Osteoblast (primary cell): ENCODE measurements at places on chromosomes 2 and 18. TPM values are rescaled to one million over a fixed set of nuclear protein-coding genes. Genes with fewer than 3 reads are reported as not detected.

DNA sequence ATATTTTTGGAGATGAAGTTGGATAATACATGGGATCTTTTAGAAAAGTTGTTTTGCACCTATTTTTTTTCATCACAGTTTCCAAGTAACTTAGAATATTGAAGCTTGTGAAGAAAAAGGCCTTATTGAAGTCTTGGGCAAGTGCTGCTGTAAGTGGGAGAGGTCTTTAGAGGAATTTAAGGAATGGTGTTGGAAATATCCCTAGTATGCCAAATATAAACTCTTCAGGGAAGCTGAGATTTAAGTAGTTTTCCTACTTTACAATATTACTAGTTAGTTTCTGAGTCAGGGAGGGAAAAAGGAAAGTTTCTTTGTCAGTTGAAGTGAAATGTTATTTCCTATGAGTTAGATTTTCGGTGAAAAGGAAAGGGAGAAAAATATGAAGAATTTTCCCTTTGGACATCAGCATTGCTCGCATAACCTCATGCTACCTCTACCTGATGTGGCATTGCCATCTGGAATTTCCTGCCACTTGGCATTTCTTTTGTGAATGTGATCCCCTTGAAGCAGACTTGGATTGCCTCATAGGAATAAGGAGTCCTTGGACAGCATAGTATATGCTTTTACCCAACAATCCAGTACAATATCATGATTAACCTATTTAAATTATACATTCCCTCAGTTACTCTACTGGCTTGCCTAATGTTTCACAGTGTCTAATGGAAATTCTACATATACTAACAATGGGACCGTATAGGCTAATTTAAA lies 12.1 kb downstream of the PLEKHH2 start:
- H3K27me3 ChIP-seq: no peaks in the 10 kb centered on the region
- no peak overlapping the region for H3K4me3 ChIP-seq
- H3K4me1 ChIP-seq: peaks cover 4% of the 10 kb centered on the region
- no peak for DNase-seq

- no peaks in the 10 kb centered on the region for H3K27me3 ChIP-seq
- H3K4me1 ChIP-seq: peaks cover 4% of the 10 kb centered on the region
- no peak overlapping the region for H3K27ac ChIP-seq
- no peaks in the 10 kb centered on the region for H3K36me3 ChIP-seq
- peak overlapping the region; percentile 67 for H3K4me3 ChIP-seq
These were observed 43.2 kb upstream of the UBE2F start for GRCh38 chr2:237923481-237924163.

- H3K27me3 ChIP-seq: no peaks in the 10 kb centered on the region
- H3K36me3 ChIP-seq: no peaks in the 10 kb centered on the region
- peak; percentile 35 for DNase-seq
- H3K4me1 ChIP-seq: peaks cover 40% of the 10 kb centered on the region
These were observed 59.6 kb downstream of the SPIRE1 start for GRCh38 chr18:12598181-12598930.

DNA sequence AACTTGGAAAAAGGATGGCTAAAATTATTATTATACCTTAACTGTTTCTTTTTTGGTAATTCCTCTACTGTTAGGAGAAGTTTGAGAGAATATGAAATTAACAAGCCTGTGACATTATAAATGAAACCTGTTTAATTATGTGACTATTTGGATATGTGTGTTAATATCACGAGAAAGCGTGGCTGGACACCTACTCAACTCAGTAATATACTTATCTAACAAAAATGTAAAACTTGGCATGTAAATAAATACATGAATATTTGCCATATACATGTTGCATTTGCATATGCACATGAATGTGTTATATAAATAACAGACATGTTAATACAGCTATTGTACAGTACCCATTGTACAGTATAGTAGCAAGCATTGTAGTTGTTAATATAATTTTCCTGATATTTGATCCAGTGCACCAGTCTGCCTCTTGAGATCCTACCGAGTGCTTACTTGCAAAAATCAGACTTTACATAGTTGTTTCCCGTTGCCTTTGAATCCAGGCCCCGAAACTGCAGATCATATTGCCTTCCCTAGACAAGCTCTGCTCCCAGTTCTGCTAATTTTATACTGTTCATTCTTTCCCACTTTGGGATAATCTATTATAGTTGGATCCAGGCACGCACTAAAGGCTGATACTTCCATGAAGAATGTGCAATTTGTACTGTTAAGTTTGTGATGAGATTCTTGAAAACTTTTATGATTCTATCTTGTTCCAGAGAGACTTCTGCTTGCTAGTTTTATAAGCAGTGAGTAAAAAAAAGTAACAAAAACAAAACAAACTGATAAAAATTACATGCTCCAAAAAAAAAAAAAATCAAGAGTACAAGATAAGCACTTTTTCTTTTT lies 395.6 kb downstream of the ARHGAP15 start:
- no peaks in the 10 kb centered on the region for H3K36me3 ChIP-seq
- peak overlapping the region; percentile 24 for H3K27ac ChIP-seq
- no peak for DNase-seq
- no peak overlapping the region for H3K4me3 ChIP-seq
- no peaks in the 10 kb centered on the region for H3K27me3 ChIP-seq

- no peak overlapping the region for H3K4me3 ChIP-seq
- DNase-seq: no peak
- no peaks in the 10 kb centered on the region for H3K27me3 ChIP-seq
- H3K27ac ChIP-seq: no peak overlapping the region
- H3K36me3 ChIP-seq: no peaks in the 10 kb centered on the region
These were observed 52.0 kb downstream of the FECH start for GRCh38 chr18:57534511-57534909.

GRCh38 chr2:144675331-144675730 lies 155.4 kb upstream of the ZEB2 start:
- no peaks in the 10 kb centered on the region for H3K36me3 ChIP-seq
- no peaks in the 10 kb centered on the region for H3K4me1 ChIP-seq
- no peak for DNase-seq
- H3K27me3 ChIP-seq: no peaks in the 10 kb centered on the region

DNA sequence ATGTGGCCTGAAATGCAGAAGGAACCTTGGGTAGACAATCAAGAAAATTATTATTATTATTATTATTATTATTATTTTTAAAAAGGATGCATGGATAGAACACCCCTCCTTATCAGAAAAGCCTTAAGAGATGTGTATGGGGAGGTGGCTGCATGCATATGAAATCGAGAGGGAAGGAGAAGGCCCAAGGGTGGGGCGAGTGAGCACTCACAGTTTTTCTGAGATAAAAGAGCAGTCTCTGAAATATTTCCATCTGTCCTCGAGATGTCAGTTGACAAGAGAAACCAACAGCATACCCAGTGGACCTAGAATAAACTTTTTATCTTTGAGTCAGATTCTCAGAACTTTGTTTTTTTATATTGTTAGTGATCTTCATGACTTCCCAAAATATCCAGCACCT lies 282.9 kb downstream of the GPD2 start:
- H3K36me3 ChIP-seq: no peaks in the 10 kb centered on the region
- no peaks in the 10 kb centered on the region for H3K27me3 ChIP-seq
- H3K4me3 ChIP-seq: no peak overlapping the region
- no peak for DNase-seq
- no peaks in the 10 kb centered on the region for H3K4me1 ChIP-seq
- H3K27ac ChIP-seq: no peak overlapping the region

GRCh38 chr2:101745711-101746694 lies 48.5 kb downstream of the MAP4K4 start:
- H3K27me3 ChIP-seq: no peaks in the 10 kb centered on the region
- H3K4me3 ChIP-seq: peak overlapping the region; percentile 11
- peaks cover 6% of the 10 kb centered on the region for H3K36me3 ChIP-seq
- DNase-seq: peak; percentile 83

DNA sequence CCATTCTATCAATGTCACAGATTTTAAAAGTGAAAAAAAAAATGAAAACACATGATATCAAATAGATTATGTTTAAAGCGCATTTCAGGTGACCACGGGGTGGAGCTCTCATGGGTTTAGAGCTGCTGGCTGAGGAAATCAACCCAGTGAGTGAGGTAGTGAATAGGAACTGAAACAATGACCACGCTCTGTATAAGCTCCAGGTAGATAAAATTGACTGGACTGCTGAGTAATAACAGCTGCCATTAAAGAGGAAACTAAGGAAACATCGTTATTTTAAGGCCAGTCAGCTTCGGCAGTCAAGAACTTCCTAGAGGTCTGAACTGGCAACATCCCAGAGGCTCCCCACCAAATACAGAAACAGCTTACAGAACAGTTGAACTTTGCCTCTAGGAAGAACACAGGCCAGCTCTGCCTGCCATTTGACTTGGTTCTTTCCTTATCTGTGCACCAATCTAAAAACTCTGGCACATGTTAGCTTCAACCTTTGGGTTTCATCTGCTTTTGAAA lies 185.9 kb downstream of the PDE1A start:
- H3K36me3 ChIP-seq: no peaks in the 10 kb centered on the region
- no peaks in the 10 kb centered on the region for H3K4me1 ChIP-seq
- no peak overlapping the region for H3K4me3 ChIP-seq
- no peaks in the 10 kb centered on the region for H3K27me3 ChIP-seq
- DNase-seq: peak; percentile 14

DNA sequence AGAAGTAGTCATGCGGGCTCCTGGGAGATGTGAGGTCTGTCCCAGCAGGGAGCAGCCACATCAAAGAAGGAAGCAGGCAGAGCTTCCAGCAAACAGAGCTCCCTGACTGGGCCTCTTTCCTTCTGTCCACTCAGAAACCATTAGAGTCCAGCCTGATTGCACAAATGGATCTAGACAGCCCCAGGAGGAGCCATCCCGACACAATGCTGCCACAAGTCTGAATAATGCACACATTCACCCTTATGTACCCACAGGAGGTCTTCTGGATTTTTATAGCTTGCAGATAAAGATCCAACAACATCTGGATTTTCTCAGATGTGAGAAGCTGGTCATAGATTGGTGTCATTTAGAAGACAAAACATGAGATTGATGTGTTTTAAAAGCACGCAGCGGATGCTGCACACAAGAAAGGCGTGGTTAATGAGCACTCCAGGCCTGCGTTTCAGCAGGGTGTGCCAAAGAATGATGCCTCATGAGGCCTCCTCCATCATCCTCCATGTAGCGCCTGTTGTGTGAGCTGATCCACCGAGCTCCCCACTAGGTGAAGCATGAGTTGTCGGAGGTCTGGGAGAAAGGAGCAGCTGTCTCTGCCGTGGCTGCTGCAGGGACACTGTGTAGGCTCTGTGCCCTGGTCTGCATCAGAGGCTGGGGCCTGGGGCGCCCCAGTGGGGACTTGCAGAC lies 60.6 kb downstream of the MTCL1 start:
- H3K27ac ChIP-seq: no peak overlapping the region
- DNase-seq: no peak
- no peaks in the 10 kb centered on the region for H3K4me1 ChIP-seq
- H3K36me3 ChIP-seq: peaks cover 30% of the 10 kb centered on the region

DNA sequence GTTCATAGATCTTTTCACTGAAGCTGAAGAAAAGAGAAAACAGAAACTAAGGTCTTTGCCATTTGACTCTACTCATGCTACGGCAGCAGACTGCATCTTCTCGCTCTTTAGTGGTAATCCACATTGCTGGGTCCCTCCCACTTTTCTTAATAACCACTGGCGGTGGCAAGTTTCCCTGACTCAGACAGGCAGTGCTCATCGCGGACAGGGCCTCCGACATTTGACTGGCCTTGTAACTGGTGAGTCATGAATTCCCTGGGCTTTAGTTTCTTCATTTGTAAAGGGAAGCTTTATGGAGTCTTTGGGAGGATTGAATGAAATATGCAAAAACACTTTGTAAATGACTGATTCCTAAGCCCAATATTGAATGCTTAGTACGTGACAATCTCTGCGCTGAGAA lies 238.2 kb upstream of the RBBP8 start:
- no peaks in the 10 kb centered on the region for H3K27me3 ChIP-seq
- peak overlapping the region; percentile 94 for H3K27ac ChIP-seq
- peaks cover 50% of the 10 kb centered on the region for H3K4me1 ChIP-seq
- peak overlapping the region; percentile 50 for H3K4me3 ChIP-seq
- peak; percentile 83 for DNase-seq

- H3K4me3 ChIP-seq: no peak overlapping the region
- H3K27ac ChIP-seq: no peak overlapping the region
- no peak for DNase-seq
- no peaks in the 10 kb centered on the region for H3K36me3 ChIP-seq
These were observed 215.5 kb upstream of the CYRIA start for GRCh38 chr2:16881122-16881521.

DNA sequence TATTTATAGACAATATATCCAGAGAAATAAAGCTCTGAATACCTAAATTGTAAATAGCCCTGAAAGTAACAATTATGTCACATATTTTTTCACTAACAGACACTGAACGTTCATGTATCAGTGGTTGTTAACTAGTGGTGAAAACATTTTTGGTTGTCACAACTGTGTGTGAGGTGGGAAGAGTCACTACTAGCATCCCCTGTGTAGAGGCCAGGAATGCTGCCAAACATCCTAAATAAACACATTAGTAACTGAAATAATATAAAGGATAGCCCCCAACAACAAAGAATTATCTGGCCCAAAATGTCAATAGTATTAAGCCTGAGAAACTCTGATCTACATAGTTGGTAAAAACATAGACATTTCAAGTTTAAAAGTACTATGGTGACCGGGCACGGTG lies 64.5 kb downstream of the ROCK1 start:
- peaks cover 8% of the 10 kb centered on the region for H3K4me1 ChIP-seq
- H3K36me3 ChIP-seq: peaks cover 8% of the 10 kb centered on the region
- no peaks in the 10 kb centered on the region for H3K27me3 ChIP-seq
- DNase-seq: peak; percentile 29
- H3K27ac ChIP-seq: peak overlapping the region; percentile 37

The FABP1 gene
- under 0.01 TPM in 1 of 2 replicates, not detected in the other for total RNA-seq

The SERPINB13 gene
- total RNA-seq: under 0.01 TPM in 1 of 2 replicates, not detected in the other

The MSTN gene
- under 0.01 TPM in 1 of 2 replicates, not detected in the other for total RNA-seq

The LYPD6B gene
- total RNA-seq: 2.5 and 2.9 TPM in 2 replicates

The COL4A4 gene
- under 0.01 and 0.36 TPM in 2 replicates for total RNA-seq

The RNPEPL1 gene
- 13.0 and 14.7 TPM in 2 replicates for total RNA-seq

The GCG gene
- total RNA-seq: not detected in 2 replicates

The VSNL1 gene
- 0.29 and 0.36 TPM in 2 replicates for total RNA-seq

The SH2D6 gene
- under 0.01 TPM in 1 of 2 replicates, not detected in the other for total RNA-seq

The TBR1 gene
- total RNA-seq: under 0.01 TPM in 1 of 2 replicates, not detected in the other

The MTCL1 gene
- total RNA-seq: 38.0 and 44.5 TPM in 2 replicates
